ENCODE measurements at places on chromosomes 16 and 17.

- DNase-seq, result peak; percentile 36
Observed at GRCh38 chr16:48556913-48557351, 53.0 kb downstream of the N4BP1 start.

- no peak for DNase-seq
Observed at GRCh38 chr17:34081269-34081668, 173.8 kb upstream of the CCL2 start.

- DNase-seq, result no peak
Observed at GRCh38 chr16:89407282-89407924, 83.0 kb downstream of the ANKRD11 start.

DNA sequence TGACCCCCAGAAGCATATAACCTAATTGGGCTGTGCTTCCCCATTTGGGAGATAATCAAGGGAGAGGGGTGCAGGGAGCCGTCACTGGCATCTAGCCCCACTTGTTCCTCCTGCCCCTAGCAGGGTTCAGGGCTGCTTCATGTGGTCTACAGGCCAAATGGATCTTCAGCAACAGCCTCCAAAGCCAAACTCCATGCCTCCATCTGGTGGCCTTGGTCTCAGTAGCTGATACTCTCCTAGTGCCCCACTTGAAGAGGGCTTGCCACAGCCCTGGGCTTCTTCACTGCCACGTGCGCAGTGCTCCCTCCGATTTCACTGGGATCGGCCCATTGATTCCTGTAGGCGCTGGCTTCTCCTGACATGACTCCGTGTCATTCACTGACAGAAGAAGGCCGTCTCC lies 24.6 kb downstream of the LYRM9 start:
- DNase-seq, result no peak

- DNase-seq, result no peak
Observed at GRCh38 chr17:62882878-62883277, 74.8 kb upstream of the MARCHF10 start.

DNA sequence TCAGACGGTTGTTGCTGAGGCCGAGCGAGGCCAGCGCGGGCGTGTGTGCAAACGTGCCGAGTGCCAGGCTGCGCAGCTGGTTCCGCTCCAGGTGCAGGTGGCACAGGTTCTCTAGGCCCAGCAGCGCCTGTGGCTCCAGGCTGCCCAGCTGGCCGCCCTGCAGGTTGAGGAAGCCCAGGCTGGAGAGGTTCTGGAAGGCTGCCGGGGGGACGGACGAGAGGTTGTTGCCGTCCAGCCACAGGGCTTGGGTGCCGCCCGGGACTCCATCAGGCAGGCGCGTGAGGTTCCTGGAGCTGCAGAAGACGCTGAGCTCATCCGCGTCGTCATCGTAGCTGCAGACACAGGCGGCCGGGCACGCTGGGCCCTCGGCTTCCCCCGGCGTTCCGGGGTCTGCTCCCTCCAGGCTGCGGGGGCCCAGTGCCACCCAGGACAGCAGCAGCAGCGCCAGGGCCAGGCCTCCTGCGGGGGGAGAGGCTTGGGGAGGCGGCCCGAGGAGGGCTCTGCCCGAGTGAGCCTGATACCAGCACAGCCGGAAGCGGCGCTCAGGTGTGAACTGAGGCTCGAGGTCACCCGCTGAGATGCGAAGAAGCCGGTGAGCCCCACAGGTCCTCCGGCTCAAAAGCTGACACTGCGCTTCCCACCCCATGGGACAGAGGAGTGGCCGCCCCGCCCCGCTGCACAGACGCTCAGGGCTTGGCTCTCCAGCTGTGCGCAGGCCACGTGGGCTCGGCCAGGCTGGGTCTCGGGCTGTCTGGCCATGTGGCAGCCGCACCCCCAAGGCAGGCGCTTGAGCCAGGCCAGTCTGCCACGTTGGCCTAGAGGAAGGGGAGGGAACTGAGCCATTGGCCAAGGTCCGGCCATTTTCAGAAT lies 1.3 kb downstream of the IGFALS start:
- no peak for DNase-seq

DNA sequence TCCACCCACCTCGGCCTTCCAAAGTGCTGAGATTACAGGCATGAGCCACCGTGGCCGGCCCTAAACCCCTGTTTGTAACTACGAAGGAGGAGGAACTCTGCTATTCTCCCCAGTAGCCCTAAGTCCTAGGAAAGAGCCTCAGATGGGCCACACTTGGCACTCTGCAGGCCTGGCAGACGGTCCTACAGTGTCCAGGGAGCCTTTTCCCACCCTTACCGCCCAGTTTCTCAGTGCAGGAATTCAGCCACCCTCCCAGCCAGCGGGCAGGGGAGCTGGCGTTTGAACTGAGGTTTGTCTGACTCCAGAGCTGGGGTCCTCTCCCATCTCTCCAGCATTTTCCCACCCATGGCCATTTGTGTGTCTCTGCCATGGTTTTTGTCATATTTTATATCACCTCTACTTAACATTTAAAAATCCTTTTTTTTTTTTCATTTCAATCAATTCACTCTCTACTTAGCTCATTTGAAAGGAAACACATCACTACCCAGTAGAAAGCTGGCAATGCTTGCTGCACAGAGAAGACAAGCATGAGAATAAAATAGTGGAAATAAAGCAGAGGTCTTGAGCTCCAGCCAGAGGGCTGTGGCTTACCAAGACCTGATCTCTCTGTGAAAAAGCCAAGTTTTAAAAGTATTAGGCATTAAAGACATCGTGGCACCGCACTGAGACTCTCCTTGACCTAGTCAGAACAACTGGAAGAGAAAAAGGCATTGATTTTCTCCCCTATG lies 34.9 kb downstream of the BCO1 start:
- DNase-seq, result no peak

GRCh38 chr17:50354776-50355175 lies 8.8 kb downstream of the XYLT2 start:
- no peak for DNase-seq

All from activated CD4-positive, alpha-beta T cell treated with anti-CD3 and anti-CD28 coated beads, Interleukin-2, amount 50 U/mL, for 48 hours (primary cell).